CD14-positive monocyte (primary cell): ENCODE measurements at places on chromosomes 4 and X.
A peak's percentile ranks its signal among the peaks of the same experiment; 100 is the strongest.

DNA sequence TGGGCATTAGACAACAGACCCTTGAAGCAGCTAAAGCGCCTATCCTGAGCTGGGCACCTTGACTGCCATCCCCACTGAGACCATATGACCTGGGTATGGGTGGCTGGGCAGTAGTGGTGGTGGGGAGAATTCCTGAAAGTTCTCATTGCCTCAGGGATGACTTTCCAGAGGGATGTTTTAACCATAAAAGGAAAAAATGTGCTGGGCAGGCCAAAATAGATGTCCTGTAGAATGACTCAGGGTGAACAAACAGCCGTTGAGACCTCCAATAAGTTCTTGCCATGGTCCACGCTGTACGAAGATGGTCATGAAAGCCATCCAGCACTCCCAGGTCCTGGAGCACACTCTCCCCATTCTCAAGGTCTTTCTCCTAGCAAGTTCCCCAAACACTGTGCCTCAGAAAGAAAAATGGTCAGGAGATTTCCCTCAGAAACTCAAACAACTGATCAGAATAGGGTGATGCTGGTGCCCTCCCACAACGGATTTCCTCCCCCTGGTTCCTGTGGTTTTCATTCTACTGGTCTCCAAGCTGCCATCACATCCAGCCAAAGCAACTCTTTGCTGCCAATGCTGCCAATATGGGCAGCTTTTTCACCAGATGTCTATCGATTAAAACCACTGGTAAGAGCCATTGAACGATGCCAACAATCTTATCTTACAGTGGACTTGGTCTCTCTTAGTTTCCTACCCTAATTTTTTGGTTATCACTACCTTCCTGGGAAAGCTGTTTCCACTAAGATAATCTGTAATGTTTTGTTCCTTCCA, 11.2 kb downstream of the CDKN2AIP start:
- DNase-seq: no peak

DNA sequence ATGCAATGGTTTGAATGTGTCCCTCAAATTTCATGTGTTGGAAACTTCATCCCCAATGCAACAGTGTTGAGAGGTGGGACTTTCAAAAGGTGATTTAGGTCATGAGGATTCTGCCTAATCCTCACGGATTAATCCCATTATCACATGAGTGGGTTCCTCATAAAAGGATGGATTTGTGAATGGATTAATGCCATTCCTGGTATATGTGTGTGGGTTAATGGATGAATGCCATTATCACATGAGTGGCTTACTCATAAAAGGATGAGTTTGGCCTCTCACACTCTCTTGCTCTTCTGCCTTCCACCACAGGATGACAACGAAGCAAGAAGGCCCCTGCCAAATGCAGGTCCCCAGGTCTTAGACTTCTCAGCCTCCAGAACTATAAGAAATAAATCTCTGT, 30.5 kb upstream of the NEUROG2 start:
- DNase-seq: no peak

DNA sequence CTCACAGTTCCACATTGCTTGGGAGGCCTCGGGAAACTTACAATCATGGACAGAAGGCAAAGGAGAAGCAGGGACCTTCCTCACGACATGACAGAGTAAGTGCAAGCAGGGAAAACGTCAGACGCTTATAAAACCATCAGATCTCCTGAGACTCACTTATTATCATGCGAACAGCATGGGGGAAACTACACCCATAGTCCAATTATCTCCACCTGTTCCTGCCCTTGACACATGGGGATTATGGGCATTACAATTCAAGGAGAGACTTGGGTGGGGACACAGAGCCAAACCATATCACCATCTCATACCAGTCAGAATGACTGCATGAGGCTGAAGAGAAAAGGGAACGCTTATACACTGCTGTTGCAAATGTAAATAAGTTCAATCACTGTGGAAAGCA, 1066.9 kb upstream of the PCDH7 start:
- no peak for DNase-seq

DNA sequence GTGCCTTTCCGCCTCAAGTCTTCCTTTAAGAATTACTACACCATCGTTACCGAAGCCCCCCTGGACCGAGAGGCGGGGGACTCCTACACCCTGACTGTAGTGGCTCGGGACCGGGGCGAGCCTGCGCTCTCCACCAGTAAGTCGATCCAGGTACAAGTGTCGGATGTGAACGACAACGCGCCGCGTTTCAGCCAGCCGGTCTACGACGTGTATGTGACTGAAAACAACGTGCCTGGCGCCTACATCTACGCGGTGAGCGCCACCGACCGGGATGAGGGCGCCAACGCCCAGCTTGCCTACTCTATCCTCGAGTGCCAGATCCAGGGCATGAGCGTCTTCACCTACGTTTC, 2.2 kb downstream of the PCDH10 start:
- no peak for DNase-seq

GRCh38 chr4:121034017-121034416, 38.3 kb downstream of the NDNF start:
- peak; percentile 12 for DNase-seq

GRCh38 chr4:84606645-84607044, 23.7 kb downstream of the CDS1 start:
- no peak for DNase-seq

- no peak for DNase-seq
These were observed 37.0 kb downstream of the HTRA3 start for GRCh38 chr4:8306511-8307021.

GRCh38 chr4:157014621-157015591, 43.3 kb upstream of the PDGFC start:
- no peak for DNase-seq

GRCh38 chrX:57367649-57368048, 81.1 kb downstream of the FAAH2 start:
- DNase-seq: no peak

DNA sequence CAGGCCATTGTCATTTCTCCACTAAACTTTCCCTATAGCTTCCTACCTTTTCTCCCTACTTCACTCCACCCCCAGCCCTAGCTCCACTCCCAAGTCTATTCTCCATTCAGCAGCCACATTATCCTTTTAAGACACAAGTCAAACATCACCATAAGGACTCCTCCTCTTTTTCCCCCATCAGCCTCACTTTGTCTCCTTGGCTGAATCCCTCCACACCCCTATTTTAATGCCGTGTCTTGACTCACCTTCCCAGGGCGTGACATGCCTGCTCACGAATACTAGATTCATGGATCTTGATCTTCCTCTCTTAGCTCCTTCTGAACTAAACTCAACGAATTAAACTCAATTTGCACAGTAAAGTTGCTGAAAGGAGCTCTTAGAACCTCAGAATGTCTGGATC, 281.9 kb downstream of the PTTG2 start:
- DNase-seq: no peak

GRCh38 chr4:85399270-85399669, 75.7 kb upstream of the ARHGAP24 start:
- DNase-seq: no peak

- DNase-seq: no peak
These were observed 264.6 kb downstream of the SPRY1 start for GRCh38 chr4:123661080-123661737.

GRCh38 chr4:174591243-174592021, 69.1 kb upstream of the HPGD start:
- peak; percentile 63 for DNase-seq

- no peak for DNase-seq
These were observed 393.9 kb downstream of the MID1IP1 start for GRCh38 chrX:39195156-39195555.

DNA sequence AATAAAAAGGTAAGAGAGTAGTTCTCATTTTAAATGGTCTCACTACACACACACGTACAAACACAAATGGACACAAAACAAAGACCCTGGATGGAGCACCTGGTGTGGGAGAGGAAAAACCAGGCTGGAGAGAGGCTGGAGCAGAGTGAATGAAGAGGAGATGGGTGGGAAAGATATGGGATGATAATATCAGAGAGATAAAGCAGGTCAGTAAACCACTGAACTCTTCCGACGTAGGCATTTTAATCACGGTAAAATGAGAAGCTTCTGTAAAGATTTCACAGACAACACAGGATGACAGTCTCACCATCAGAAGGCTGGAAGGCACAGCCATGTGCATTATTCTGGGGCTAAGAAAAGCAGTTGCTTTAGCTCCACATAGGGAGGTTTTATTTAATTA, 532.8 kb downstream of the KCNIP4 start:
- DNase-seq: no peak

- peak; percentile 19 for DNase-seq
These were observed 814 bp downstream of the SPON2 start for GRCh38 chr4:1171311-1172227.

- DNase-seq: peak; percentile 72
These were observed 18.1 kb downstream of the OFD1 start for GRCh38 chrX:13752646-13753045.

- DNase-seq: peak; percentile 30
These were observed 20.5 kb downstream of the SLC25A5 start for GRCh38 chrX:119488749-119489148.

DNA sequence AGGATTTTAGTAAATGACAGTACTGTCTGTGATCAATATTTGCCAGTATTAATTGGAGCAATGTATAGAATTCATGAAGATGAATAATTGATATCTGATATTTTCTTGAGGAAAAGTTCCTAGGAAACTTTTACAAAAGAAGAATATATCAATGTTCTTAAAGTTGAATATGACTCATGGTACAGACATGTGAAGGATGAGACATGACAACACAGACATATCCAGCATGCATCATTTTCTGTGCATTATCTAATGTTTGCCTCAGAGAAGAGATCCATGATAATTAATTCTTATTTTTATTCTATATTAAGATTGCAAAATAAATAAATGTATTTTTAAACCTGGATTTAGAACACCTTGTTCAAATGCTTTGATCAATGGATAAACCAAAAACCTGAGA, 452.9 kb upstream of the EPHA5 start:
- DNase-seq: no peak

GRCh38 chr4:104571341-104571740, 76.6 kb upstream of the CXXC4 start:
- no peak for DNase-seq

- DNase-seq: no peak
These were observed 31.2 kb downstream of the MSX1 start for GRCh38 chr4:4890574-4891255.

- DNase-seq: no peak
These were observed 106.0 kb upstream of the PLAC1 start for GRCh38 chrX:134764202-134764785.

GRCh38 chr4:22859318-22859717, 166.6 kb downstream of the GBA3 start:
- no peak for DNase-seq

DNA sequence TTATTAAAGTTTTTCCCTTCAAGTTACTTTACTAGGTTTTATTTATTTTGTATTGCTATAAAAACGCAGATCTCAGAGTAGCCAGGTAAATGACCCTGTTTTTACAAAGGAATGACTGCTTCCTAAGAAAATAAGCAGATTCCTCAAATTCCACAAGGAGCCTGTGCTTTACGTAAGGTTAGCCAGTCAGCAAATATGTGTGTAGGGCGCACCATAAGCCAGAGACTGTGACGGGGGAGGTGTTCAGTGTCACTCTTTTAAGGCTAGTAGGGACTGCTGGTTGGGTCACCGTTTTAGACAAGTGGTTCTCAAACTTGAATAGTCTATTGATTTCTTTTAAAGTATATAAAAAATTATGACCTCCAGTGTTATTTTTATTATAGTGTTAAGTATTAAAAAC, 119.9 kb downstream of the ANK2 start:
- DNase-seq: no peak
